ENCODE measurements at places on chromosomes 1 and 21. TPM values are rescaled to one million over a fixed set of nuclear protein-coding genes. Genes with fewer than 3 reads are reported as not detected.

GRCh38 chr1:16168622-16169360 is 12.9 kb upstream of the EPHA2 start:
- H3K36me3 ChIP-seq = no peaks in the 10 kb centered on the region
- H3K27ac ChIP-seq = no peak overlapping the region
- H3K4me3 ChIP-seq = no peak overlapping the region
- H3K27me3 ChIP-seq = no peaks in the 10 kb centered on the region
- DNase-seq = no peak

WDR64 gene
- not detected for total RNA-seq

DNA sequence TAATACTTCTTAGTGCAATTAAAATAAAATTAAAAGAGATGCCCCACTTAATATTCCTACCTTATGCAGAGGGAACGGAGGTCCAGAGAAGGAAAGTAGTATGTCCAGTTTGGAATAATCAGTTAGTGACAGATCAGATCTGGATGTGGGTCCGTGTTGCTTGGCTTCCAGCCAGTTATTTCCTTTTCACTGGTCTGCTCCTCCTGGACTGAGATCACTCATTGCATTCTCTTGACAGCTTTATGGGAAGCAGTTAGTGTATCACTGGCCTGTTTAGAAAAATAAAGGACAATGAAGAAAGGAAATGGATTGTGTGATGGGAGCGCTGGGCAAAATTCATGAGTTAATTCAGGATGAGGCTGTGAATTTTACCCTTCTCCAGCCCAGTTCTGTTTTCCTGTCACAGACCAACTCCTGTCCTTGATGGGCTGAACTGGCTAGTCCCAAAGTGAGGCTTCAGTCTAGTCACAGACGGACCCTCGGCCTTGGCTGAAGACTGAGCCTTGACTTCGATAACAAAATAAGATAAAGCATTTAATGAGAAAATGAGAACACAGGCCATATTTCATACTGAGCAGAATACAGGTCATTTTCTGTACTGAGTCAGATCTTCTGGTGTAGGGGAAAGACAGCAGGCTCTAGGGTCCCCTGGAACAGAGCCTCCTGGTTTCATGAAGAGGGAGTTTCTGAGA is 85.2 kb upstream of the TRABD2B start:
- no peaks in the 10 kb centered on the region for H3K36me3 ChIP-seq
- no peak for DNase-seq
- no peak overlapping the region for H3K27ac ChIP-seq
- H3K4me3 ChIP-seq = no peak overlapping the region

GRCh38 chr1:42385283-42385682 is 4.7 kb downstream of the RIMKLA start:
- no peak overlapping the region for H3K4me3 ChIP-seq
- no peaks in the 10 kb centered on the region for H3K27me3 ChIP-seq
- H3K4me1 ChIP-seq = peaks cover 8% of the 10 kb centered on the region
- H3K27ac ChIP-seq = no peak overlapping the region
- no peaks in the 10 kb centered on the region for H3K36me3 ChIP-seq

GRCh38 chr1:39165049-39165448 is 39.4 kb upstream of the MACF1 start:
- no peak for DNase-seq
- peak overlapping the region; percentile 48 for H3K27ac ChIP-seq
- no peaks in the 10 kb centered on the region for H3K27me3 ChIP-seq
- no peaks in the 10 kb centered on the region for H3K36me3 ChIP-seq
- H3K4me1 ChIP-seq = peaks cover 71% of the 10 kb centered on the region
- no peak overlapping the region for H3K4me3 ChIP-seq

GRCh38 chr1:52164604-52165003 is 22.7 kb downstream of the ZFYVE9 start:
- no peaks in the 10 kb centered on the region for H3K36me3 ChIP-seq
- peaks cover 27% of the 10 kb centered on the region for H3K4me1 ChIP-seq
- no peak overlapping the region for H3K27ac ChIP-seq
- no peak overlapping the region for H3K4me3 ChIP-seq
- no peak for DNase-seq
- no peaks in the 10 kb centered on the region for H3K27me3 ChIP-seq

GRCh38 chr1:150387200-150387599 is 23.3 kb downstream of the RPRD2 start:
- H3K27me3 ChIP-seq = no peaks in the 10 kb centered on the region
- H3K36me3 ChIP-seq = no peaks in the 10 kb centered on the region
- no peak overlapping the region for H3K27ac ChIP-seq

DNA sequence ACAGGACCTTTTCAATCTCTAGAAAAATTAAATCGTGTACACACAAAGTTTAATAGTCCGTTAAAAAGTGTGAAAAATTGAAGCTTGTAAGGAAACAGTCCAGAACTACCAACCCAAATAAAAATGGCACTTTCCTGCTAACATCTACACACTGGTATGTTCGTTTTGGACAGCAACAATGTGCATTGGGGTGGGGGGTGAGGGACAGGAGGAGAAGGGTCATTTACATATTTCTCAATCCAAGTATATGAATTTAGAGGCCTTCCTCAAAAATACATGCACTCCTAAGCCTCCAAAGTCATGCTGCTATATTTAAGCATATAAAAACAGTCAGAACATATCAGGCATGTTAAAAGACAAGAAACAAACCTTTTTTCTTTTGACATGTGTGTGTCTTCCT is 2.5 kb downstream of the PPP1R15B start:
- peaks cover 29% of the 10 kb centered on the region for H3K4me1 ChIP-seq
- DNase-seq = peak; percentile 34
- peak overlapping the region; percentile 99 for H3K27ac ChIP-seq
- peaks cover 19% of the 10 kb centered on the region for H3K36me3 ChIP-seq
- H3K27me3 ChIP-seq = no peaks in the 10 kb centered on the region
- H3K4me3 ChIP-seq = peak overlapping the region; percentile 71

DNA sequence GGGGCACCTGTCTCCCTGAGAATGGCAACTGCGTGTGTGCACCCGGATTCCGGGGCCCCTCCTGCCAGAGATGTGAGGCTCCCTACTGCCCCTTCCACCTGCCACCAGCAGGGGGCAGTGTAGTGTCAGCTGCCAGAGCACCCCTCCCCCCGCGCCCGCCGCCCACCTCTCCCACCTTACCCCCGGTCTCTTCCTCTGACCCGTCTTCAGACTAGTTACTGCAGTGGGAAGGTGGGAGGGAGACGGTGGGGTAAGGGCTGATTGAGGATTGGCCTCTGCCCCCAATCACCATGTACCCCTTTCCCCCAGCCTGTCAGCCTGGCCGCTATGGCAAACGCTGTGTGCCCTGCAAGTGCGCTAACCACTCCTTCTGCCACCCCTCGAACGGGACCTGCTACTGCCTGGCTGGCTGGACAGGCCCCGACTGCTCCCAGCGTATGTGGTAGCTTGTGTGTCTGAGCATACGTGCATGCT is 10.1 kb upstream of the LRRC71 start:
- H3K4me3 ChIP-seq = no peak overlapping the region
- no peak for DNase-seq
- peaks cover 94% of the 10 kb centered on the region for H3K36me3 ChIP-seq
- no peaks in the 10 kb centered on the region for H3K27me3 ChIP-seq
- H3K4me1 ChIP-seq = peaks cover 10% of the 10 kb centered on the region

All from esophagus muscularis mucosa (tissue), 4 donors.